Kidney epithelial cell (primary cell): ENCODE measurements at places on chromosomes 1 and 21. TPM values are rescaled to one million over a fixed set of nuclear protein-coding genes. Genes with fewer than 3 reads are reported as not detected.

The SEC16B gene
- total RNA-seq = 0.96 and 1.2 TPM in 2 replicates

The GBP5 gene
- total RNA-seq = 0.33 TPM in 1 of 2 replicates, not detected in the other

The GPR25 gene
- not detected in 2 replicates for total RNA-seq

The LCE2B gene
- total RNA-seq = not detected in 2 replicates

The CRYAA gene
- total RNA-seq = not detected in 2 replicates

The PROK1 gene
- total RNA-seq = not detected in 2 replicates

The LCE1E gene
- not detected in 2 replicates for total RNA-seq

DNA sequence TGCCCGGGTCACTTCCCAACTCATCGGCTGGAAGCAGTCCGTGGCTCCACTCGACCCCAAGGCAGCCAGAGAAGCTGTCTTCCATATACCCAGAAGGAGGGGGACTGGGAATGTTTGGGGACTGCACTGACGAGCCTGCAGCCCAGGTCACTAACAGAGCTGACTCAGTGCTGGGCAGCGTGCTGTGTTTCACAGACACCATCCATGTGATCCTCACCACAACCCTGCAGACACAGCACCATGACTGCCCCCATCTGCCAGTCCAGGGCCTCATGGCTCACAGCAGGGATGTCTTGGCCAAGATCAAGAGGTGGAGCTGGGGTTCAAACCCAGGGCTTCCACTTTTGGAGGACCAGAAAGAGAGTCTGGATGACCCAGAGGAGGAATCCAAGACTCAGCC is 67.9 kb downstream of the KLHDC7A start:
- no peak for DNase-seq

GRCh38 chr1:202305168-202305567 is 36.6 kb downstream of the UBE2T start:
- no peak for DNase-seq

GRCh38 chr1:88773540-88774150 is 89.6 kb downstream of the PKN2 start:
- DNase-seq = peak; percentile 65

- DNase-seq = no peak
Measured at GRCh38 chr1:240343966-240344365, 252.3 kb downstream of the FMN2 start.

- DNase-seq = no peak
Measured at GRCh38 chr1:173191011-173191705, 16.0 kb downstream of the TNFSF4 start.

- DNase-seq = no peak
Measured at GRCh38 chr21:45084881-45085536, 10.6 kb downstream of the ADARB1 start.

DNA sequence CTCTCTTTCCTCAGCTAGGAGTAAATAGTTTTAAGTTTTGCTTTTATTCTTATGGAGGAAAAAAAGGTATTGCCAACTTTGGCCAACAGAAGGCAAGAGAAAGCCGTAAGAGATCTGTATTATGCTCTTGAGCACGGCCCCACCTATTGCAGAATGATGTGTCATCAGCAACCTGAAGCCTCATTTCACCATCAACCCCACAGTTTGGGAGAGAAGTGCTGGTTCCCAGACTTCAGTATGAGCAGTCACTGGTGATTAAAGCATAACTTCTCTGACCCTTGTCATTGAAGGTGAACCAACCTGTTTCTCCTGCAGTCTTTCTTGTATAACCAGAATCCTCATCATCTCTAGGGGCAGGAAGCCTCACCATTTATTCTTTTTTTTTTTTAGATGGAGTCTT is 100.2 kb downstream of the SIPA1L2 start:
- peak; percentile 68 for DNase-seq
